ENCODE measurements at places on chromosomes 1 and 21.

DNA sequence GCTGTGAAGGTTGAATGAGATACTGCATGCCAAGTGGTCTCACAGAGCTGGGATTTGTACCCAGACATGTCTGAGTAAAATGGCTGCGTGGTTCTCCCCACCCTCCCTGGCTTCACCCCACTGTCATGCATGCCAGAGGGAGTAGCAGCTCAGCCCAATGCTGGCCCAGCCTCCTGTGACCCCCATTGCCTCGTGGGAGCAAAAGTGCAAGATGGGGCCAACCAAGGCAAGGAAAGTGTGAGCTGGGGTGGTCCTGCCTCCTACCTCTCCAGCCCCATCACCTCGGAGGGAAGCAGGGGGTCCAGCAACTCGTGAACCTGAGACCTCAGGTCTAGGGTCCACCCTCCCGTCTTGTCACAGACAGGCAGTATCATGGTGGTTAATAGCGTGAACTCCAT is 209.8 kb upstream of the GRIK3 start:
- DNase-seq: no peak

- DNase-seq: no peak
Observed at GRCh38 chr1:156794506-156795373, 21.9 kb downstream of the SH2D2A start.

GRCh38 chr1:93652323-93652949 is 29.2 kb downstream of the BCAR3 start:
- DNase-seq: no peak

DNA sequence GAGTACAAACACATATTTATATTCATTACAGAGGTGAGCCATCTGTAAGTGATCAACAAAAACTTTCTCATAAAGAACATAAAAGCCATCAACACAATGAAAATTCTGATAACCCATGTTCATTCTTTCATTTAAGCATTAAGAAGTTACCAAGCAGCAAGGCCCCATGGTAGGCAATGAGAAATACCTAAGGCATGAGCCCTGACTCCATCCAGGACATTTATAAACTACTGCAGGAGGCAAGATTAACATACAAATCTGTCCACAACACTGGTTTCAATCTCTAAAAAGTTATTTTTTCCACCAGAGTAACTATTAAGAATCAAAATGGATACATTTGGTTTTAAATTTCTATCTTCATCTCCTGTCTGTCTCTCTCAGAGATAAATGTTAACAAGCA is 76.1 kb downstream of the SIPA1L2 start:
- no peak for DNase-seq

DNA sequence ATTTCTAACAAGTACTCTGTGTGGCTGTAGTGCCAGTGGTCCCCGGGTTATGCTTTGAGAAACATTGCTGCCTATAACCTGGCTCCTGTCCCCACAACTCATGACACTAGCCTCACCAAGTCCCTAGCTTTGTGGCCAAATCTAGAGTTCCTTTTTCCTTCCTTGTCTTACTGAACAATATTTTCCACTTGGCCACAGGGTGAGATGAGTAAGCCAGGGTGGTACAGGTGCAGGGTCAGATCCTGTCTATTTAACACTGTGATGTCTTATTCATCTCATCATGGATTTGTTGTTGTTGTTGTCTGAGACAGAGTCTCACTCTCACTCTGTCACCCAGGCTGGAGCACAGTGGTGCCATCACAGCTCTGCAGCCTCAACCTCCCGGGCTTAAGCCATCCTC is 18.6 kb downstream of the ARMH1 start:
- DNase-seq: no peak

Measured in lower lobe of right lung (tissue), 2 donors.